BJ (cell line): ENCODE measurements at places on chromosomes 12 and 14. TPM values are rescaled to one million over a fixed set of nuclear protein-coding genes. Genes with fewer than 3 reads are reported as not detected.

GARIN6 gene
- polyA plus RNA-seq: not detected in 2 replicates

ANKRD9 gene
- 5.5 and 9.1 TPM in 2 replicates for polyA plus RNA-seq

RNASE7 gene
- polyA plus RNA-seq: not detected in 2 replicates

PPFIA2 gene
- not detected in 2 replicates for polyA plus RNA-seq

LRCOL1 gene
- 0.11 and 0.15 TPM in 2 replicates for polyA plus RNA-seq

INSM2 gene
- not detected in 2 replicates for polyA plus RNA-seq

FBLN5 gene
- polyA plus RNA-seq: 135 and 158 TPM in 2 replicates

B4GALNT3 gene
- polyA plus RNA-seq: 0.05 TPM in 1 of 2 replicates, not detected in the other
